ENCODE measurements at places on chromosomes 5 and 9.

DNA sequence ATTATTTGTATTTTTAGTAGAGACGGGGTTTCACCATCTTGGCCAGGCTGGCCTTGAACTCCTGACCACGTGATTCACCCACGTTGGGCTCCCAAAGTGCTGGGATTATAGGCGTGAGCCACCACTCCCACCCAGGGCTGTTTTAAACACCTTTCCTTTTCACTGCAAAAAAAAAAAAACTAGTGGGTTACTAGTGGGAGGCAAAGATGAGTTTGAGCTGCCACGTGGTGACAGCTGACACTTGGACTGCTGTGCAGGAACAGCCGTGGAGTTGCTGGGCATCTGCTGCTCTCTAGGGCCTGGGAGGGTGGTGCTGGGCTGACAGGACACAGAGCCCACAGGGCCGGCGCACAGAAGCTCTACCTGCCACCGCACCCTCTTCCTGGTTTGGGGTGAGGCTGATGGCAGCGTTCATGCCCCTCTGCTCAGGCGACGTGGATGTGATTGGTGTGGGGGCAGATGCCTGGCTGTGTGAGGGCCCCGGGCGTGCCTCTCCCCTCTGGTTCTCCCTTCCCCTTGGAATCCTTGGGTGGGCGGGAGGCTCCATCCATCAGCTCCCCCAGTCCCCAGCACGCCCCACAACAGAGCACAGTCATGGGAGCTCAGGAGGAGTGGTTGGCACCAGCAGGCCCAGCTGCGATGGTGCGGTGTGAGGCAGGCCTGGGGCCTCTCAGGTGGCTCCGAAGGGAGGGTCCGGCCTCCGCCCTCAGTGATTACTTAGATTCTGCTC, 16.9 kb downstream of the RABL6 start:
- no peak for DNase-seq

- no peak for DNase-seq
Measured at GRCh38 chr5:92704590-92704989, 876.4 kb downstream of the NR2F1-AS1 start.

- DNase-seq = no peak
Measured at GRCh38 chr9:131416509-131416908, 22.6 kb downstream of the PRRC2B start.

DNA sequence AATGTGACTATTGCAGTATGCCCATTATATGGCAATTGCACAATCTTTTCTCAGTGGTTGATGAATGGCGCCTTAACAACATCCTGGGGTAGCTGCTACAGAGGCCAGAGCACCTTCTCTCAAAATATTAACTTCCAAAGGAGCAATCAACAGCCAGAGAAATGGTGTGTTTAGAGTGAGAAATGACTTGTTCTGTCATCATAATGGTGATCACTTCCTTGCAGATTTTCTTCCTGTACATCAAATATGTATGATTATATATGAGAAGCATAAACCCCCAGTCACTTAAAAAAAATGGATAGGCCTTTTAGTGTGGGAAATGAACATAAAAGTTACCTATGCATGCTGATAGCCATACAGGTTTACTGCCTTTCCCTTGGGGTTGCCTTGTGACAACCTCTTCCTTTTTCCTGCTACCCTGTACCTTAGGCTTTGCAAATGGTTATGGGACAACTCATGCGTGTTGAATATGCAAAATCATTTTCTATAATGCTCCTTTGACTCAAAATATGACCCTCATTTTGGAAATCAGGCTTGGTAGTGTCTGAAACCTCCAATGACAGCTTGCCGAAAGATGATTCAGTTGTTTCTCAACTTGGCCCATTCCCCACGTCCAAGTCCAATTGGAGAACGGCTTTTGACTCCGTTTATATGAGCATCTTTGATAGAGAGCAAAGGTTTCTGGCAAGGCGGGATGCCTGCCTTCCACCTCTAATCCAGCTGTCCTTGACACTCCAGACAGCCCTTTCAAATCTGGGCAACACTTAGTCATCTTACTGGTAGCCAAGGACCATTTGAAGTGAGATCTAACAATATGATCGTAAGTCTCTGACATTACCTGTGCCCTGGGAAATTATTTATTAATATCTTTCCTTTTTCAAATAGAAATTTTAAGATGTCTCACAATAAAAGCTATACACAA, 69.3 kb downstream of the SLC1A1 start:
- no peak for DNase-seq
